KG1 (cell line): ENCODE measurements at places on chromosomes 12 and 14.

- DNase-seq, result no peak
These were observed 45.8 kb upstream of the TMED10 start for GRCh38 chr14:75222208-75222701.

GRCh38 chr12:105418229-105418628 lies 87.7 kb downstream of the C12orf75 start:
- no peak for DNase-seq

DNA sequence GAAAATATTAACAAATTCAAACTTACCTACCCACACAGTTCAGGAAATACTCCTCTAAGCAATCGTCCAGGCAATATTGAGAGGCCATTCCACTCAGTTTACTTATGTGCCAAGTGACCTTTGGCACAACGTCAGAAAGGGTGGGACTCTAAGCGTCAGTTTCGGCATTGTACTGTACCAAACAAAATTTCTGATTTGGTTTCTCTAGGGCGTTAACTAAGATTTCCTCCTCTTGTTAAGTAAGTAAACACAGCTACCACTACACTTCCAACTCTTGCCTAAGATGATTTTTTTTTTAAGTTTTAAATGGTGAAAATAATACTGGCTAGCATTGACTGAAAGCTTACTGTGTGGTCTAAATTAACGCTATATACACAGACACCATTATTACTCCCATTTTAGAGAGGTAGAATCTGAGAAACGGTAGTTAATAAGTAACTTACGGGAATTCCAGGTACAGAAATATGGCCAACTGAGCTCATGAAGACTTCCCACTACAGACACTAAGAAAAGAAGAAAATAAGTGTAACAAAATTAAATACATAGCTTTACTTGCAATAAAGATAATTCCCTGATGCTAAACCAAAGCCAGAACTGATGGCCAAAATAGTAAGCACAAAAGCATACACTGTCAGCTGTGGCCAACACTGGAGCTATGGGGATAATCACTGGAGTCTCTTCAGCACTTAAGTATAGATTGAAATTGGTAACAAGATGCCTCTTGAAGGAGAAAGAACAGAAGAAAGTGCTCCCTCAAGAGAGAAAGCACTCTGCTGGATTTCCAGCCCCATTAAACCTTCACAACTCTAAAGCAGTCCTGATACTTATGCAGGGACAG lies 76.1 kb downstream of the EPS8 start:
- DNase-seq, result no peak

GRCh38 chr14:63426838-63427352 lies 108.2 kb upstream of the GPHB5 start:
- no peak for DNase-seq

DNA sequence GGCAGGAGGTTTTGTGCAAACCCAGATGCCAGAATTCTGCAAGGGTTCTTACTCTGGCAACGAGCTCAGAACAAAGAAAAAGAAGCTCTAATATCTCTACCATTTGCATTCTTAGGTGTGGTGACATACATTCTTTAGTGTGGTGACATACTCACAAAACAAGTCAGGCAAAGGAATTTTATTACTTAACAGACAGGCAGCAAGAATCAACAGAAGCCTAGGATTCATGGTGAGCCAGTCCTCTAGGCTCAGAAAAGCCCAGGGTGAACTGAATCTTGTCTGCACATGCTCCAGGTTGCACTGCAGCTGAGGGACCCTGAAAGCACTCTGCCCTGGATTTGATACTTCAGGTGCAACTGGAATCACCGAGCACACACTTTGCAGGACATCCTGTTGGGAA lies 122.4 kb upstream of the PTPRQ start:
- no peak for DNase-seq

- DNase-seq, result no peak
These were observed 69.3 kb downstream of the FBXO34 start for GRCh38 chr14:55340482-55340881.

GRCh38 chr12:47415054-47415453 lies 290.8 kb downstream of the RPAP3 start:
- DNase-seq, result no peak

DNA sequence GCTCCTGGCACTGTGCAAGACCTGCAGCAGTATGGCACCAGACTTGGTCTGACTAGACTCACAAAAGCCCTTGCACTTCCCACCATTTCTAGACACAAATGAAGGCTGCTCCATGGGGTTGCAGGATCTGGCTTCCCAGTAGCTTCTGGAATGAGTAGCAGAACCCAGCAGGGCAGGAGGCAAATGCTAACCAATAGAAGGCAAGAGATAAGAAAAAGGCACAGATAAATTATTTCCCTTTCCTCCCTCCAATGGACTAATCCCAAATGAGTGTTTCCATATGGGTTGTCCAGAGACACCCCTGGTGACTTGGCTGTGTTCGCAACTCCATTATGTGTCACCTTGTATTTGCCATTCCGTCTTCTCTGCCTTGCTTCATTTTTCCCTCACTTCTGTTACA lies 49.7 kb downstream of the KIF21A start:
- no peak for DNase-seq

DNA sequence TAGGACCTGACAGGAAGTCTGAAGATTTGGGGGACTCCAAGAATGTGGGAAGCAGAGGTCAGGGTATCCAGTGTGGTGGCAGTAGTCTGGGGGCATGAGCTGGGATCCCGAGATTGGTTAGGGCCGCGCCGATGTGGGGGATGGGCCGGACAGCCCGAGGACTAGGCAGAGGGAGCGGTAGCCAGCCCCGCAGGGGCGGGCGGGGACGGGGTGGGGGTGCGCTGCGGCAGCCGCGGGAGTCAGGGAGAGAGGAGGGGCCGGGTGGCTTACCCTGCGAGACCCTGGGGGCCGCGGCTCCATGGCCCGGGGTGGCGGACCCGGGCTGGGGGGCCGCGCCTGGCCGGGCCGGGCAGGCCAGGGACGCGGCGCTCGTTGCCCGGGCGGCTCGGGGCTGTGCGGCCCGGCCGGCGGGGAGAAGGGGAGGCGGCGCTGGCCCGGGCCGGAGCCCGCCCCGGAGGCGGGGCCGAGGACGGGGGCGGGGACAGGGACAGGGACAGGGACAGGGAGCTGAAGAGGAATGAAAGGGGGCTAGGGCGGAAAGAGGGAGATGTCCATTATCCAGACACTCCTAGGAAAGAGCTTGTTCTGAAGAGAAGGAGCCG lies 5.6 kb downstream of the ZNF385A start:
- DNase-seq, result no peak

GRCh38 chr14:51653079-51653774 lies 1.5 kb downstream of the FRMD6 start:
- peak; percentile 18 for DNase-seq

DNA sequence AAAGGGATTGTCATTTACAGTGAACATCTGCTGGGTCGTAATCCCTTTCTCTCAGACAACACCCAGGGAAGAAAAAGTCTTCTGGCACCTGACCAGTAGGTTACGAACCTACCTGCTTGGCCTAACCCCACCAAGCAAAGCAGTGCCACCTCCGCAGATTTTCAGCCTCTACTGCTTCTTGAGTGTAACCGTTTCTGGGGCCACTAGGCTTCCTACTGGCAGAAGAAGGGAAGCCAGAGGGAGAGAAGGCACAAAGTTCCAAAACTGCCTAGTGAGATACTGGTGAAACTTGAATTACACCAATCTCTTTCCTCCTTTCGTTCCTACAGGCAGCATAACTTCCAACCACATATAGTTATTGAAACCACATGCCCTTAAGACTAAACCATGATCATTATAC lies 383.6 kb downstream of the BCAT1 start:
- no peak for DNase-seq

DNA sequence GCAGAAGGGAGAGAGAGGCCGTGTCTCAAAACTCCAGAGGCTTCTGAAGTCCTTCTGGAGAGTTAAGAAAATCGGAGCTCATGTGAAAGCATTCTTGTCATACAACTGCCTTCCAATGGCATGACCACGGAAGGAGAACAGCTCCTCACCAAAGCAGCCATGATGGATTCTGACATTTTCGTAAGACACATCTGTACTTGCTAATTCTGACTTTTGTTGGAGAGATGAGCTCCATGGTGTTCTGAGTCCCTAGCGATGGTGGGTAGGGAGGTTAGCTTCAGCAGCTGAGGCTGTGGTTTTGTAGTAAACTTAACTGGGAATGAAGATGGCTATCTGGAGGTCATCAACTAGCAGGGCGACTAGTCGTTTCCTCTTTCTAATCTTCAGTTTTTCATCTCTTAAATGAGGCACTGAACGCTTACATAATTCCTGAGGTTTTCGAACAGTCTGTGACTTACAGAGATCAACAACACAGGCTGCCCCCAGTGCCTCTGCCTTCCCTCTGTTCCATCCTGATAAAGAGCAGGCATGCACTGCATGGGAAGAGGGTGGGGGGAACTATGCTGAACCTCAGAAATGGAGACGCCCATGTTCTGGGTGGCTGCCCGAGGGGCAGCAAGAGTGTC lies 28.6 kb upstream of the DICER1 start:
- peak; percentile 20 for DNase-seq

GRCh38 chr12:6959058-6959804 lies 8.1 kb downstream of the PTPN6 start:
- DNase-seq, result peak; percentile 52

GRCh38 chr12:74031045-74031444 lies 506.6 kb upstream of the ATXN7L3B start:
- DNase-seq, result no peak

DNA sequence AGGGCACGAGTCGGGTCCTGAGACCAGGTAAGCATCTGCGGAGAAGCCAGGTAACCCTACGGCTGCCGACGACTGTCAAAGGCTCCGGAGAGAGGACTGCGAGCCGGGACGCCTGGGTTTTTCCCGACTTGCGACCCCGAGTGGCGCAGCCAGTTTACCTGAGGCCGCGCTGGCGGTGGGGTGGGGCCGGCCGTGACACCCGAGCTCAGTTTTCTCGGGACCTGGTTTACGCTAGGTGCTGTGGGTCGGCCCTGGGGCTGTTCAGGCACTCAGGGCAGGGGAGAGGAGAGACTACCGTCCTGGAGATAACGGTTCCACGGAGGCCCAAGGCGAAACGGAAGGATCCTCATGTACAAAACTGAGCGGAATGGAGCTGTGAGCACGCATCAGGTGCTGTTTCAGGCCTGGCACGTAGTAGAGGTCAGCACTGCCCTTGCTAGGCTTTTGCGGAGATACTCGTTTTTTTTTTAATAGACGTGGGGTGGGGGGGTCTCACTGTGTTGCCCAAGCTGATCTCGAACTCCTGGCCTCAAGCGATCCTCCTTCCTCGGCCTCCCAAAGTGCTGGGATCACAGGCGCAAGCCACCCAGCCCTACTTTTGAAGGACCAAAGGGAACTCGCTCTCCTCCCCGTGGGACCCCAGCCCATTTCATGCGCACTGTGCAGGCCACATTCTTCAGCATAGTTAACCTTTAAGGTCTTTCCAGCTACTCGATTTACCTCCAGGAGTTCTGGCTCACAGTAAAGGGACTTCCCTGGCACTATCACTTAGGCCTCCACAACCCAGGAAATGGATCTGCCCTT lies 471 bp downstream of the MTRFR start:
- no peak for DNase-seq

GRCh38 chr12:25001311-25001710 lies 52.4 kb upstream of the BCAT1 start:
- no peak for DNase-seq

DNA sequence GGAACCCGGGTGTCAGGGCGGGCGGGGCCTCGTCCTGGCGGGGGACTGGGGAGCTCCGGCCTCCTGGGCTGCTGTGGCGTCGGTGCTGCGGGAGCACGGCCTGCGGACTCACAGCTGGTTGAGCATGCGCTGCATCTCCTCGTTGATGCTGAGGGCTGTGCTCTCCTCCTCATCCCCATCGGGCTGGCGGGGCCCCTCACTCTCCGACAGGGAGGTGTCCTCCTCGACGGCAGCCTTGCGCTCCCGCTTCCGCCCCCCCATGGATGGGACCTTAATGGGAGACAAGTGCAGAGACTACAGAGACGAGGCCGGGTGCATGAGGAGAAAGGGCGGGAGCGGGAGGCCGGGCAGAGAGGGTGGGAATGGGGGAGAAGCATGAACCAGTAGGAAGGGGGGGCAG lies 7.3 kb downstream of the IFFO1 start:
- no peak for DNase-seq

DNA sequence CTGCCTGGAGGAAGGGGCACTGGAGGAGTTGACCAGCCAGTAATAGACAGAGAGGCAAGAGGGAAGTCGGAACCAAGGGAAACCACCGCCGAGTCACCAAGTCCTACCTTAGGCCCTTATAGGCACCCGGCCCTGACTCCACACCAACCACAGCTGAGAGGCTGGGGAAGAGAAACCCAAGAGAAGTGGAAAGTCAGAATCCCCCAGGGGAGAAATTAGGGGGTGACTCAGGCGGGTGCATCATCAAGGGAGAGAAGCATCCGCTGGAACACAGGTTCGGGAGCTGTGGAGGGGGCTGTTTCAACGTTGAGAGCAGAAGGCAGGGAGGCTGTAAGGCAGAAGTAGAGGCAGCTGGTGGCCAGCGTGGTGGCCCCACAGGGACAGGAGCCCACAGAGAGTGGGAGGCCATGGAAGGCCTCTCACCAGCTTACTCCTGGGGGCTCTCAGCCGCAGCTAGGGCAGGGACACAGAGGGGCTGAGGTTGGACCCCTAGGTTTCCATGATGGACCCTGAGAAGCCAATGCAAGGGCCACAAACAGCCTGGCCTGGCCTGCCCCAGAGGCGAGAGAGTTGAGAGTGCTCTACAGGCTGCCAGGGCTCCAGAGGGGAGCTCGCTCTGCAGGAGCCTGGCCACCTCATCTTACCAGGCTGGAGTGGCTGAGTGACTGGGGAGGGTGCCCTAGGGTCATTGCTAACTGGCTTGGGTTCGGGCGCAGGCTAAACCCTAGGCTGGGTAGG lies 1.4 kb upstream of the TRMT61A start:
- no peak for DNase-seq

- no peak for DNase-seq
These were observed 855.0 kb upstream of the TMEM132C start for GRCh38 chr12:127411981-127412380.

DNA sequence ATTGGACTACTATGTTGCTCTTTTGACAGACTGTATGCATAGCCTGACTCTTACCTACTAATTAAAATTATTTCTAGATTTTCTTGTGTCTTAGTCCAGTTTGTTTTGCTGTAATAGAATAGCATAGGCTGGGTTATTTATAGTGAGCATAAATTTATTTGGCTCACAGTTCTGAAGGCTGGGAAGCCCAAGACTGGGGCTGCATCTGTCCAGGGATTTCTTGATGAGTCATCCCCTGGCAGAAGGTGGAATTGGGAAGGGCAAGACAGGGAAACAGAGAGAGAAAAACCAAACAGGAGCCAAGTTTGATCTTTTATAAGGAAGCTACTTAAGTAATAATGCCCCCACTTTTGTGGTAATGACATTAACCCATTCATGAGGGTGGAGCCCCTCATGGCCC lies 759.2 kb upstream of the LRFN5 start:
- no peak for DNase-seq

- DNase-seq, result no peak
These were observed 65.3 kb downstream of the PDE6H start for GRCh38 chr12:15038137-15038536.

DNA sequence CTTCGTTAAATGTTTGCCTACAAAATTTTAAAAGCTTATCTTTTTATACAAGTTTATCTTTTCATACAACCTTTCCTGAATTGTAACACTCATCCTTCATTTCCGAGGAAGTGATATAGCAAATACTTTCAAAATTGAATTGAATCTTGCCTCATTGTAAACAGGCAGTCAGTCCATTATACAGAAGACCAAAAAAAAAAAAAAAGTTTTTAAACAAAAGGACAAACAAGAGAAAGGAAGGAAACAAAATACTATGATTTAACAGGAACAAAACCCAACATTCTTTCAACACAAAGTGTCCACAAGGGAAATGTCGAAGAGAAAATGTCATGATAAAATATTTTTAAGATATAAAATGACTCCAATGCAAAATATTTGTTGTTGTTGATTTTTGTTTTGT lies 8.5 kb downstream of the ATF7 start:
- DNase-seq, result no peak
